ENCODE measurements at places on chromosomes 12 and 14. TPM values are rescaled to one million over a fixed set of nuclear protein-coding genes. Genes with fewer than 3 reads are reported as not detected.
A peak's percentile ranks its signal among the peaks of the same experiment; 100 is the strongest.

The KRT83 gene
- total RNA-seq, result not detected

The ANKRD33 gene
- total RNA-seq, result not detected

The GPR84 gene
- total RNA-seq, result 0.39 TPM

The CLEC4D gene
- 3.0 TPM for total RNA-seq

DNA sequence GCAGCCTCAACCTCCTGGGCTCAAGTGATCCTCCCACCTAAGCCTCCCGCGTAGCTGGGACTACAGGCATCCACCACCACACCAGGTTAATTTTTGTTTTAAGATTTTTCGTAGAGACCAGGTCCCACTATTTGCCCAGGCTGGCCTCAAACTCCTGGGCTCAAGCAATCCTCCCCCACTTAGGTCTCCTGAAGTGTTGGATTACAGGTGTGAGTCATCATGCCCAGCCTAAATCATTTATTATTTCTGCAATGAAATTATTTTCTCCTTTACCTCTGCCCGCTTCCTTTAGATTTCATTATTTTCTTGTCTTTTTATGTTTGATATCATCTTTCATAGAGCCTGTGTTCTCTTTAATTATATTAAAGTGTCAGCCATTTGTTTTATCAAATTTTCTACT is 165.2 kb upstream of the OTX2 start:
- H3K4me3 ChIP-seq, result no peak overlapping the region
- no peaks in the 10 kb centered on the region for H3K27me3 ChIP-seq
- no peaks in the 10 kb centered on the region for H3K36me3 ChIP-seq
- no peak overlapping the region for H3K27ac ChIP-seq
- no peak for DNase-seq

- DNase-seq, result peak; percentile 57
- H3K27ac ChIP-seq, result no peak overlapping the region
- H3K4me1 ChIP-seq, result no peaks in the 10 kb centered on the region
- H3K36me3 ChIP-seq, result no peaks in the 10 kb centered on the region
- no peaks in the 10 kb centered on the region for H3K27me3 ChIP-seq
- no peak overlapping the region for H3K4me3 ChIP-seq
Measured at GRCh38 chr12:111063295-111064026, 143.1 kb upstream of the MYL2 start.

DNA sequence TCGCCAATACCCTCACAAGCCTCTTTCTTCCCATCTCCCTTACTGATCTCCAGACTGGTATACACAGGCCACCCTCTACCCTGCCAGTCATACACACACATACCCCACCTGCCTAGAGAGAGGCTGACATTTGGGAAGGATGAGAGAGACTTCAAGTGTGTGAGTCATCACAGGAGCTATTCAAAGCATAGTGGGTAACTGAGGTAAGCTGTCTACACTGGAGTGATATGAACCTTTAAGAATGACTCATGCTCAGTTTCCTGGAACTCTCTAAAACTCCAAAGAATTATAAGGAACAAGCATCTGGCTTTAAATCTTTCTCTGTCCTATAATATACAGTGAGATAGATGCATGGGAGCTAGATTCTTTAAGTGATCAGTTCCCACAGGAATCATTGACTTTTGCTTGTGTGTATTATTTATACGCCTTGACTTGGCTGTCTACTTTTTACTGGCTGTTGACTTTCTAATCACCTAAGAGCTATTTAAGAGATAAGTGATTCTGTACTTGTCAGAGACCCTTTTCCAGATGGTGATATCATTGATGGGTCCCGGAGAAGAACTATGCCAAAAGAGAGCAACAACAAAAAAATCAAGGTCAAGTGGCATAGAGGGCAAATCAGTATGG is 5.8 kb downstream of the IGF1 start:
- H3K27ac ChIP-seq, result no peak overlapping the region
- peaks cover 21% of the 10 kb centered on the region for H3K4me1 ChIP-seq

GRCh38 chr14:29165431-29165830 is 398.8 kb downstream of the FOXG1 start:
- no peaks in the 10 kb centered on the region for H3K4me1 ChIP-seq
- no peaks in the 10 kb centered on the region for H3K36me3 ChIP-seq
- H3K27me3 ChIP-seq, result no peaks in the 10 kb centered on the region
- H3K27ac ChIP-seq, result no peak overlapping the region
- H3K4me3 ChIP-seq, result no peak overlapping the region

DNA sequence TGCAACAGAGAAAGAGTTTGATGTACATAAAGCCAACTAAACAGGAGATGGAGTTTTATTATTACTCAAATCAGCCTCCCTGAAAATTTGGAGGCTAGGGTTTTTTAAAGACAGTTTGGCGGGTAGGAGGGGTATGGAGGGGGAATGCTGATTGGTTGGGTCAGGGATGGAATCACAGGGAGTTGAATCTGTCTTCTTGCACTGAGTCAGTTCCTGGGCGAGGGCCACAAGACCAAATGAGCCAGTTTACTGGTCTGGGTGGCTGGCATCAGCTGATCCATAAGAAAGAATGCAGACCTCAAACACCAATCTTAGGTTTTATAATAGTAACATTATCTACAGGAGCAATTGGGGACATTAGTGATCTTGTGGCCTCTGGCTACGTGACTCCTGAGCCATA is 64.9 kb downstream of the RIN3 start:
- H3K4me3 ChIP-seq, result no peak overlapping the region
- peaks cover 32% of the 10 kb centered on the region for H3K36me3 ChIP-seq
- H3K4me1 ChIP-seq, result no peaks in the 10 kb centered on the region
- no peak for DNase-seq

DNA sequence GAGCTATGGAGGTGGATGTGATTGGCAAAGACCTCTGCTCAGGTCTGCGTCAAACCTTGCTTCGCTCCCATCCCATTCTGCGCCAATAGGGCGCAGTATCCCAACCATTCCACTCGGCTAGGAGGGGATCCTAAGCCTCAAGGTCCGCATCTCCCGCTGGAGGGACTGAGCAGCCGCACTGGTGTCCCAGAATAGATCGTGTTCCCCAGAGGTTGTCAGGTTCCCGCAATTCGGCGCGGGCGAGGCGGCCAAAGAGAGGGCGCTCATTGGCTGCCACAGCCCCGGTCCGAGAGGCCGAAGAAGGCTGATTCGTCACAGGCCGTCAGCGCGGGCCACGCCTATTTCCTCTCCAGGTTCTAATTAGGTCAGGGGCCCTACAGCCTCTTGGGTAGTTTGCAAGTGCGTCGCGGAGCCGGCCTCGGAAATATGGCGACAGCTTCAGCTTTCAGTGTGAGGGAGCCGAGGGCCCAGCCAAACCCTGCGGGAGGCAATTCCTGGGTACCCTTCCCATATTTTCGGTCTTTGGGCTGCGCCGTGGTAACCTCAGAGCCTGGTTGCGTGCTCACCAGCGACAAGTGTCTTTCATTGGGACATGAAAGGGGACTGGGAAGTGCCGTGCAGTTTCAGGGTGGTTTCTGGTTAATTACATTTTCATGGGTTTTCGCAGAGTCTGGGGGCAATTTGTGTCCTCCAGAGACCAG is 5.0 kb downstream of the OR10AD1 start:
- peak overlapping the region; percentile 96 for H3K27ac ChIP-seq
- DNase-seq, result peak; percentile 99
- peak overlapping the region; percentile 62 for H3K4me3 ChIP-seq

- no peaks in the 10 kb centered on the region for H3K36me3 ChIP-seq
- no peak for DNase-seq
- H3K4me3 ChIP-seq, result no peak overlapping the region
- no peaks in the 10 kb centered on the region for H3K27me3 ChIP-seq
- H3K27ac ChIP-seq, result no peak overlapping the region
- no peaks in the 10 kb centered on the region for H3K4me1 ChIP-seq
Measured at GRCh38 chr12:24960222-24960855, 11.4 kb upstream of the BCAT1 start.

- no peak for DNase-seq
- no peaks in the 10 kb centered on the region for H3K27me3 ChIP-seq
- no peaks in the 10 kb centered on the region for H3K36me3 ChIP-seq
- peaks cover 41% of the 10 kb centered on the region for H3K4me1 ChIP-seq
- peak overlapping the region; percentile 36 for H3K27ac ChIP-seq
Measured at GRCh38 chr14:59481871-59482540, 2.2 kb downstream of the L3HYPDH start.

- DNase-seq, result no peak
- no peak overlapping the region for H3K4me3 ChIP-seq
- H3K27me3 ChIP-seq, result no peaks in the 10 kb centered on the region
- H3K36me3 ChIP-seq, result no peaks in the 10 kb centered on the region
- peaks cover 3% of the 10 kb centered on the region for H3K4me1 ChIP-seq
- no peak overlapping the region for H3K27ac ChIP-seq
Measured at GRCh38 chr14:74981462-74981782, 21.3 kb upstream of the EIF2B2 start.
